ENCODE measurements at places on chromosomes 2 and 18. TPM values are rescaled to one million over a fixed set of nuclear protein-coding genes. Genes with fewer than 3 reads are reported as not detected.

SERPINB4 gene
- total RNA-seq: not detected

LDAH gene
- 20.0 TPM for total RNA-seq

DHRS9 gene
- not detected for total RNA-seq

- no peak for DNase-seq
- peaks cover 3% of the 10 kb centered on the region for H3K27me3 ChIP-seq
- no peak overlapping the region for H3K27ac ChIP-seq
- H3K36me3 ChIP-seq: no peaks in the 10 kb centered on the region
- no peak overlapping the region for H3K4me3 ChIP-seq
- H3K4me1 ChIP-seq: peaks cover 36% of the 10 kb centered on the region
These were observed 8.1 kb upstream of the RAB17 start for GRCh38 chr2:237598468-237599208.

DNA sequence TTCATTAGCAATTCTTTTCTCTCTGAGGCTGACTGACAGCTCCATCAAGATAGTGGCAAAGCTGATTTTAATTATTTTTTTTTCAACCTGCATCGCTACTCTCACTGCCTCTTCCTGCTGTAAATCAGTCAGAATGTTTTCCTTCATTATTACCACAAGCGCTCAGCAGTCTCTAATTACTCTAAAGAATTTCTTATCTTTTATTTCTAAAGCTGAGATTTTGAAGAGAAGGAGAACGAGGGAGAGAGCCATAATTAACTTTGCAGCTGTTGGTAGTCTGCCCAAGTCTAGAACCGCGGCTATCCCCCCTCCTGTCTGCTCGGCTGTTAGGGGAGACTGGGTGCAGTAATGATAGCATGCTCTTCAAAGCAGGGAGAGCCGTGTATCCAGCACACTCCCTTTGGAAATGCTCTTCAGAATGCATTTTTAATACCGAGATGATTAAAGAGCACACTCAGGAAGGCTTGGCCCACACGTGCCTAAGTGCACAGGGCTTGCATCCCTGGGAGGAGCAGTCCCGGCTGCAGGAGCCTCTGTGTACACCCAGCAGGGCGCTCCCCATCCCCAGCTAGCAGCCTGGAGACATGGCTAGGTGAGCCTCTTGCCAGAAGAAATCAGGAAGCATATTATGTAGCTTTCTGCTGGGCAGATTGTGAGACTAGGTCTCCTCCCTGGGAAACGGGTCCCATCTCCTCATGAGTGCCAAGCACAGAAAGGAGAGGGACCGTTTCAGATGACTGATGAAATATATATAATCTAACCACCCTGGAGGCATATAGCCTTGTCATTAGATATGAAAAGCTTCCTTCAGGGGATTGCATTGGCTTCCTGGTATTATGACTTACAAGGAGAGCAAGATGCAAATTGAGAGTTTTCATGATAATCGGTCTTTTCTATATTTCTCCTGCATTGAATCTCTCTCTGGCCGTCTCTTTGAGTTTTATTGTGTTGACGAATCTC, 555.2 kb downstream of the CMPK2 start:
- DNase-seq: no peak
- H3K27ac ChIP-seq: no peak overlapping the region
- H3K4me3 ChIP-seq: no peak overlapping the region
- H3K4me1 ChIP-seq: no peaks in the 10 kb centered on the region
- no peaks in the 10 kb centered on the region for H3K27me3 ChIP-seq
- no peaks in the 10 kb centered on the region for H3K36me3 ChIP-seq

GRCh38 chr2:102193074-102193473, 6.3 kb downstream of the IL1RL2 start:
- no peak overlapping the region for H3K27ac ChIP-seq
- H3K4me1 ChIP-seq: peaks cover 27% of the 10 kb centered on the region

GRCh38 chr18:36692371-36692770, 136.4 kb downstream of the TPGS2 start:
- H3K4me3 ChIP-seq: peak overlapping the region; percentile 91
- H3K36me3 ChIP-seq: peaks cover 10% of the 10 kb centered on the region
- H3K27me3 ChIP-seq: no peaks in the 10 kb centered on the region
- H3K27ac ChIP-seq: peak overlapping the region; percentile 90
- H3K4me1 ChIP-seq: peaks cover 94% of the 10 kb centered on the region

DNA sequence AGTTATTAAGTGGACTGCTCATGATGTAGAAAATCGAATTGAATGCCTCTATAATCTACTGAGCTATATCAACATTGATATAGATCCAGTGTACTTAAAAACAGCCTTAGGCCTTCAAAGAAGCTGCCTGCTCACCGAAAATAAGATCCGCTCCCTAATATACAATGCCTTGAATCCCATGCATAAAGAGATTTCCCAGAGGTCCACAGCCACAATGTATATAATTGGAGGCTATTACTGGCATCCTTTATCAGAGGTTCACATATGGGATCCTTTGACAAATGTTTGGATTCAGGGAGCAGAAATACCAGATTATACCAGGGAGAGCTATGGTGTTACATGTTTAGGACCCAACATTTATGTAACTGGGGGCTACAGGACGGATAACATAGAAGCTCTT, 2.0 kb downstream of the KLHL23 start:
- no peak overlapping the region for H3K27ac ChIP-seq
- DNase-seq: no peak
- peaks cover 7% of the 10 kb centered on the region for H3K27me3 ChIP-seq
- H3K4me1 ChIP-seq: 0 out of 2 replicates have a peak, but pooled peaks cover 5% of the 10 kb centered on the region
